ENCODE measurements at places on chromosomes 13 and 19. TPM values are rescaled to one million over a fixed set of nuclear protein-coding genes. Genes with fewer than 3 reads are reported as not detected.

The SLC1A6 gene
- not detected for total RNA-seq

The EBI3 gene
- 0.32 TPM for total RNA-seq

The CADM4 gene
- 8.7 TPM for total RNA-seq

The FARP1 gene
- total RNA-seq = 81.7 TPM

The PLIN4 gene
- 14.0 TPM for total RNA-seq

The CSNK1G2 gene
- 33.5 TPM for total RNA-seq

The RFPL4AL1 gene
- total RNA-seq = not detected

The C5AR2 gene
- total RNA-seq = 0.85 TPM

The UHRF1 gene
- 8.5 TPM for total RNA-seq
